Pancreas (tissue), 10 donors: ENCODE measurements at places on chromosomes 11 and 22. TPM values are rescaled to one million over a fixed set of nuclear protein-coding genes. Genes with fewer than 3 reads are reported as not detected.

- DNase-seq = no peak
Measured at GRCh38 chr11:115199481-115200069, 304.6 kb downstream of the CADM1 start.

The DRAP1 gene
- 24.6 TPM for total RNA-seq

GRCh38 chr11:64535811-64536210 is 55.2 kb upstream of the SLC22A12 start:
- DNase-seq = no peak

The GAS2 gene
- total RNA-seq = 13.4 TPM

DNA sequence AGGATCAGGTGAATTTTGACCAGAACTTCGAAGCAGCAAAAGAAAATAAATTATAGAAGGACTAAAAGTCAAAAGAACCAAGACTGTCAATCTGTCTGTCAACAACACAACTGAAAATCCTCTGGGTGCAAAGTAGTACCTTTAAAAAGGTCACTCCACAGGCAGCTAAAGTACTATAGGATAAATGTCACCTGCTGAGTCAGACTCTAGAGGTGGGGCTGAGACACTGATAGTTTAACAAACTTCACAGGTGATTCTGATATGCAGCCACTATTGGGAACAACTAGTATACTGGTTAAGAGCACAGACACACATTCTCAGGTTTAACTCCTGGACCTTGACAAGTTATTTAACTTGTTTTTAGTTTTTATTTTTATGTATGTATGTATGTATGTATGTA is 107.3 kb downstream of the FCHSD2 start:
- no peak for DNase-seq
